ENCODE measurements at places on chromosomes 13 and 19.

DNA sequence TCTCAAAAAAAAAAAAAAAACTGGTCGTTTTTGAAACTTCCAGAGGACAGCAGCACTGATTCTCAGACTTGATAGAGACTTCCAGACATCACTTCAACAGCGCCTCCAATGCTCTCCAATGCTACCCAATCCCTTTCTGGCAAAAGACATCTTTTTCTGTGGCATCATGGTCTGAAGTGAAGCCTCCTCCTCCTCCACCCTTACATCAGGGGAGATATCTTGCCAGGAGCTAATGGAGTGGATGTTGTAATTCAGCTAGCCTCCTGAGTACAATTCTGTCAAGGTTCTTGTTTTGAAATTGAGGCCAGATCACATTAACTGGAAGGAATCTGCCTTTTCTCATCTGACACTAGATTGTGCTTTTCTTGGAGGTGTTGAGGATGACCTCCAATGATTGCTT lies 24.2 kb downstream of the FXYD5 start:
- DNase-seq = no peak

DNA sequence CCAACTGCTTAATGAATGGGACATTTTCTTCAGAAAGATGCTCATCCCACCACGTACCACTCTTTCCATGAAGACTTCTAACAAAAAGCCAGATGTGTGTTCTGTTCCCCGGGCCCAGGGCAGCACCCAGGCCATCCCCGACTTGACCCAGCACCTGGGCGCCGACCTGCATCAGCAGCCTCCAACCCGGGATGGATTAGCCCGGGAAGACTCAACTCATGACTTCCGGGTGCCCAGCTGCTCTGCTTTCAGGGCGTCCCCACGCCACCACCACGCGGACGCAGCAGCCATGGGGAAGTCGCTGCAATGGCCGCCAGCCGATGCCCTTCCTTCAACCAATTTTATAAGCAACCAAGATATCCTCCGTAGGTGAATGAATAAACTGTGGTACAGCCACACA lies 123.8 kb upstream of the TUBA3C start:
- no peak for DNase-seq

DNA sequence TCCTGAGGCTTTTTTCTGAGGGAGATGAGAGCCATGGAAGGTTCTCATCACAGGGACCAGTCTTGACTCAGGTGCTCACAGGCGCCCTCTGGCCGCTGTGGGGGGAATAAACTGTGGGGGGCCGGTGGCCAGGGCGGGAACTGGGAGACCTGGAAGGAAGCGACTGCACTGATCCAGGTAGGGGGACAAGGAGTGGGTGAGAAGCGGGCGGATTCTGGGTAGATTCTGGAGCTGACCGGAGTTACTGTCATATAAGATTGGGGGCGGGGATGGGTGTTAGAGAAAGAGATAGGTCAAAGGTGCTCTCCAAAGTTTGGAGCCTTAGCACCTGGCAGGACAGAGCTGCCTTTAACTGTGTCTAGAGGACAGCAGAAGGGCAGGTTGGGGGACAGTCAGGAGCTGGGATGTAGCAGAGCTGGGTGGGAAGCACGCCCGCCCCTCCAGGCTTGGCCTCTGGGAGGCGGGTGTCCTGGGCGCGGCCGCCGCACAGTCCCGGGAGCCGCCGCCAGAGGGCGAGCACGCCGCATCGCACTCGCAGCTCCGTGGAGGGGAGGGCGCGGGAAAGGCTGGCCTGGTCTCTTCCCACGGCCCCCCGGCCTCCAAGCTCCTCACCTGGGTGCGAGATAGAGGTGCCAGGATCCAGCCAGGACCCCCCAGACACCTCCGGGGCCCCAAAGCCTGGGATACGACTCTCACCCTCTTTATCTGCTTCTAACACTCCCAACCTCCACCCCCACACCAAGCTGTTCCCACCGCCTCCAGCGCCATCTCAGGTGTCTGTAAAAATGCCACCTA lies 4.2 kb upstream of the DAND5 start:
- peak; percentile 86 for DNase-seq

- no peak for DNase-seq
These were observed at the start of gene FREM2 for GRCh38 chr13:38686577-38687245. FREM2 (plus strand) TSS chr13:38687077; CDS start chr13:38687345, 268 bp downstream.

GRCh38 chr13:79621449-79621848 lies 140.5 kb downstream of the NDFIP2 start:
- DNase-seq = no peak

- DNase-seq = no peak
These were observed 31.3 kb upstream of the STARD13 start for GRCh38 chr13:33316890-33317289.

- DNase-seq = no peak
These were observed 7.7 kb downstream of the ZNF563 start for GRCh38 chr19:12325690-12326089.

- DNase-seq = no peak
These were observed 83.3 kb upstream of the OLFM4 start for GRCh38 chr13:52945348-52945747.

DNA sequence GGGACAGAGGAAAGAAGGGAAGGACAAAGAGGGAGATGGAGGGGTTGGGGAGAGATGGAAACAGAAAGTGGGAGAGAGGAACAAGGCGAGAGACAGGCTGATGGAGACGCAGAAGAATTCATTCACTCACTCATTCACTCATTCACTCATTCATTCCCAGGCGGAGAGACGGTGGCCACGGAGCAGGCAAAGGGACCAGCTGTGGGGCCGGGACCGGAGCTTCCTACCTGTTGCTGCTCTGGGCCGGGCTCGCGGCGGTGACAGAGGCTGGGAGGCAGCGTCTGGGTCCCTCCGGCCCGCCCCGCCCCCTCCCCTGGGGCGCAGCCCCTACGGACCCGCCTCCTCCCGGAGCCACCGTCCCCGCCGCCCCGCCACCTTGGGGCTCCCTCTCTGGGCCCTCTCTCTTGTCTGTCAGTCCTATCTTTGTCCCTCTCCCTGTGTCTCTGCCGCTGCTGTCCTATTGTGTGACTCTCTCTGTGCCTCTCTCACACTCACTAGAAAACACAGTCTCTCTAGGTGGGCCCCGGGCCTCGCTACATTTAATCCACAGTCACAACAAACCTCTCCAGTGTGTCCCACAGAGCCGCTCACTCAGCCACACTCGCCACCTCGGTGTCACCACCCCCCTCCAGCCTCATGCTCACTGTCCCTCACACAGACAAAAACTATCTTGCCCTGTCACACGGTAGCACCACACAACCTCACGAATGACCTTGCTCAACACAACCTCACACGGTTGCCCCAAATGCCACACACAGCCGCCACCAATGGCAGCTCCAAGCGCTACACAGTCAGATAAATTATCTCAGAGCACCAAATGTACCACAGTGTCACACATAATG lies at the start of gene GNG8:
Gene GNG8, minus strand, starts transcription at position 283 of the 842 bp plus-strand sequence. CDS start 1,520 bp downstream, outside the sequence.
- no peak for DNase-seq

DNA sequence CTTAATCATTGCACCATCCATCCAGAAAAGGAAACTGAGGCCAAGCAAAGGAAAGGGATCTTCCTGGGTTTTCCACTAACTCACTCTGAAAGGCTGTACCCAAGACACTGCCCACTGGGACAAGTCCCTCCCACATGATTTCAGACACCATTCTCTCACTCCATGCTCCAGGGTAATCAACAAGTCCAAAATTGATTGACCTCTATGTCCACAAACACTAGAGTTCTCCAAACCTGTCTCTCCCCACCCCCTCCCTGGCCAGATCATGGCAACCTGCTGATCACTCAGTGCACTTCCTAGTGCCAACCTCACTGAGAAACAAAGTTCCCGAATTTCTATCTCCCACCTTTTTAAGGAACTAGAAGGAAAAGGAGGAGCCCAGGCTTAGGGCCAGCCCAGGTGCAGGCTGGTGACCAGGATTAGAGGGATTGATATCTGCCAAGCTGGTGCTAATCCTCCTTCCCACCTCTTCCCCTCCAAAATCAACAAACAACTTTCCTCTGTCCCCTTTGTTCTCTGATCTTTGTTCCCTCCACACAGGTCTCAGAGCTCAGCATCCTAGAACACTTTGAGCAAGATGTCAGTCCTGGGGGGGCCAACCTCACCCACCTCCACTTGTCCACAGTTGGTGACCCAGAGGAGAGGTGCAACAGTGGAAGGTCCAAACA lies 2.4 kb upstream of the CYP2A13 start:
- no peak for DNase-seq

DNA sequence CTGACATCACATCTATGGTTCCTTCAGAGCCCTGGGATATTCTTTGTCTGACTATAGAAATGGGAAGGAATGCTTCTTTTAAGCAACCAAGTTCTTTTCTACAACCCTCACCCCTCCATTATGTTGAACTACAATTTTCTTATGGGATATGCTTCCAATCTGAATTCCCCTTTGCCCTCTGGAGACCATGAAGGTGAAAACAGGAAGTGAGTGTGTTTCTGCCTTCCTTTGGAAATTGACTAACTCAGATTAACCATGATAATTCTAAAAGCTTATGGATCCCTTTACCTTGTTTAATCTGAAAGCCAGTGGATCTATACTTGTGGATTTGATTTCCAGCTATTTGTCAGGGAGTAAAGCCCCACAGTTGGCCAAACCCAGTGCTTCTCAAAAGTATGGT lies 90.8 kb upstream of the SERTM1 start:
- no peak for DNase-seq

GRCh38 chr19:3687774-3688706 lies 12.2 kb downstream of the PIP5K1C start:
- peak; percentile 33 for DNase-seq

DNA sequence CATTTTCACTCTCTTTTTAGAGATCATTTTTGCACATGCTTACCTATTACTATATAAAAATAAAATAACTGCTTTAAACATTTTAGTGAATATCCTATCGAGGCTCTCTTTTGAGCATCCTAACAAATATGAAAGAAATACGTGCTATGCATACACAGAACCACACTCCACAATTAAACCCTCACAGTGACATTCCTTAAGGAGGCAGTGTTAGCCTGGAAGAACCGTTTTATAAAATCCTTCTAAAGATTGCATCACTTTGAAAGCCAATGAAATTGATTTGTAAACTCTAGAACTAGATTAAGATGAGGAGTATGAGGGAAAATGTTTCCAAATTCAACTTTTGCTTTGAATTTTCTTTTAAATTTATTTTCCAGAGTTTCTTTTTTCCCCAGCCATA lies 11.1 kb upstream of the ENOX1 start:
- no peak for DNase-seq

DNA sequence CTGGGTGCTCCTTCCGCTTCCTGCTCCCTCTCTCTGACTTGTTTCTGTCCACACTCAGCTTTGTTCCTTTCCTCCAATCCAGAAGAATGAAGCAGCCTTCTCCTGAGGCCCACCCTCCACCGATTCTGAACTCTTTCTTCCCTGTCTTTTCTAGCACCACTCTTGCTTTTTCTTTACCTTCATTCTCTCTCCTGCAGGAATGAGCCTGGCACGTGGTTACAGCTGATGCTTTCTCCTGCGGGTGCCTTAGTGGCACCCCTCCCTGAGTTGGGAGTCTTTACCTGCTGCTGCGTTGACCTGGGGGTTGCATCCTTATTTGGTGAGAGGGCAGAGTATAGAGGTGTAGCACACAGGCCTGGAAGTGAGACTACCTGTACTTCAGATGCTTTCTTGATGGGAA lies 6.2 kb downstream of the UBAC2 start:
- no peak for DNase-seq
